ENCODE measurements at places on chromosomes 5 and 9.

DNA sequence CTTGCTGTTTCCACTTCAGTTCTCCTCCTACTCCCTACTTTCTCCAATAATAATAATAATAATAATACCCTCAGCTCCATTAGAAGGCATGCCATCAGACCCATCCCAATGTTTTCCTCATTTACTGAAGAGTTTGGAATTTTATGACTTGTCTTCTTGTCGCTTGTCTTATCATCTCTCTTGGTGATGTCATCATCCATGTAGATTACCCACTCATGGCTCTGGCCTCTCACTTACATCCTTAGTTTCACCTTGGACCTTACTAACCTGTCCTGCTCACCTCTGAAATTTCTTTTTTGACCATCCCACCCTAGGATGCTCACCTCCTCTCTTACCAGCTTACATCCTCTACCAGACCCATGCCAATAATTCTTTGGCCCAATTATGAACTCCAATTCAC is 329.3 kb downstream of the ACTL7B start:
- DNase-seq: no peak

- DNase-seq: no peak
These were observed 53.2 kb downstream of the FNBP1 start for GRCh38 chr9:129989740-129990139.

DNA sequence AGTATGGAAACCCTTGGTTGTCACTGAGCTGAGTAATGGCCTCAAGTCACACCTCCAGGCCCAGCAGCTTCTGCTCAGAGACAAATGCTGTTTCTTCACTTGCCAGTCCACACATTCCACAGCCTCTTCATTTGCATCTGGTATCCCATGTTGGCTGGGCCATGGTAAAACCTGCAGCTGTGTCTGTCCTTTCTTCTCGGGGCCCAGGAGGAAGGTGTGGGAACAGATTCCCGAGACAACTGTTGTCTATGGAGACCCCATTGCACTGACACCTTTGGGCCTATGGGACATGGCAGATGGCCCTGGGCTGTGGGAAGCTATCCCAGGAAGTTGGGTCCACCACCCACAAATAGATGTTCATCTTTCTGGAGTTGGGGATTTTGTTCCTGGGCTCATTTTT is 85.1 kb downstream of the MACROH2A1 start:
- DNase-seq: no peak

- DNase-seq: no peak
These were observed 214.7 kb upstream of the TLX3 start for GRCh38 chr5:171094356-171094755.

- no peak for DNase-seq
These were observed 16.1 kb upstream of the RAB14 start for GRCh38 chr9:121217609-121218292.

GRCh38 chr5:152864991-152865390 is 459.9 kb upstream of the NMUR2 start:
- DNase-seq: no peak

- DNase-seq: no peak
These were observed 118.4 kb upstream of the KCNN2 start for GRCh38 chr5:114243281-114243971.

GRCh38 chr5:98936948-98937715 is 8.3 kb upstream of the CHD1 start:
- DNase-seq: no peak

GRCh38 chr9:136264031-136264430 is 18.4 kb upstream of the QSOX2 start:
- no peak for DNase-seq

DNA sequence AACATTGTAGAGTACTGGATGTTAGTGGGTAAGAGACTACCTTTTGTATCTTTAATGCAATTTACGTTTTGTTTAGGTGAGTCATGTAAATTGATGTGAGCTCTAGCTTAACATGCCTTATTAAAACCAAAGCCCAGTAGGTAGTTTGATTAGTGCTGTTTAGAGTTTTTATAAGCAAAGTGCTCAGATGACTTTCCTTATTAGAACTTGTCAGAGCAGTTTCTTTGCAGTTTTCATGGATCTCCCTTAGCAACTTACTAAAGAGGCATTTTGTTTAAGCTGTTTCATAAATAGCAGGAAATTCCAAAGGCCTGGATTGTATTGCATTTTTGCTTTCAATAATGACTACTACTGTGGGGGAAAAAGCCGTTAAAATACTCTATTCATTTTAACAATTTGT is 14.5 kb downstream of the ZSWIM6 start:
- no peak for DNase-seq

DNA sequence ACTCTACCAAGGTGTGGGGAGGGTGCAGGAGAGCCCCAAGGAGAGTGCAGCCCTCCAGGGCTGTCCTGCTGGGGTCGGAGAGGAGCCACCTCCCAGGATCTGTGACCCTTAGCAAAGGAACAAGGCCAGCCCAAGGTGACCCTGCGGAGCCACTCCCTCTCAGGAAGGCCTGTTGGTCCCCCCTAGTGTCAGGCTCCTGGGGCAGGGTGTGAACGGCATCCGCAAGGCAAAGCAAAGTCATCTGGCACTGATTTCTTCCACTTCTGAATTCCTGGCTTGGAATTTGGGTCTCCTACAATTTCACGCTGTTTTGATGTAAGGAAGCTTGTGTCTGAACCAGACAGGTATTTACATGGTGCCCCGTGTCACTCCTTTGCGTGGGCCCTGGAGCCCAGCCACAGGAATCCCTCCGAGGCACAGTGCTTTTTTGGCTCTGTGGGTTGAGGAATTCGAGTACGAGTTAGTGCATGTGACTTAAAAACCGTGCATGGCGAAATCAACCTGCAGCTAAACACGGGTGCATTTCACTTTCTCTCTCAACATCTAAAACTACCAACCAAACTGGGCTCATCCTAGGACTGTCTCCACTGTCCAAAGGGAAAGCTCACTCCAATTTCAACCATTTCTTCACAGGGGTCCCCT is 24.5 kb upstream of the GFPT2 start:
- no peak for DNase-seq

DNA sequence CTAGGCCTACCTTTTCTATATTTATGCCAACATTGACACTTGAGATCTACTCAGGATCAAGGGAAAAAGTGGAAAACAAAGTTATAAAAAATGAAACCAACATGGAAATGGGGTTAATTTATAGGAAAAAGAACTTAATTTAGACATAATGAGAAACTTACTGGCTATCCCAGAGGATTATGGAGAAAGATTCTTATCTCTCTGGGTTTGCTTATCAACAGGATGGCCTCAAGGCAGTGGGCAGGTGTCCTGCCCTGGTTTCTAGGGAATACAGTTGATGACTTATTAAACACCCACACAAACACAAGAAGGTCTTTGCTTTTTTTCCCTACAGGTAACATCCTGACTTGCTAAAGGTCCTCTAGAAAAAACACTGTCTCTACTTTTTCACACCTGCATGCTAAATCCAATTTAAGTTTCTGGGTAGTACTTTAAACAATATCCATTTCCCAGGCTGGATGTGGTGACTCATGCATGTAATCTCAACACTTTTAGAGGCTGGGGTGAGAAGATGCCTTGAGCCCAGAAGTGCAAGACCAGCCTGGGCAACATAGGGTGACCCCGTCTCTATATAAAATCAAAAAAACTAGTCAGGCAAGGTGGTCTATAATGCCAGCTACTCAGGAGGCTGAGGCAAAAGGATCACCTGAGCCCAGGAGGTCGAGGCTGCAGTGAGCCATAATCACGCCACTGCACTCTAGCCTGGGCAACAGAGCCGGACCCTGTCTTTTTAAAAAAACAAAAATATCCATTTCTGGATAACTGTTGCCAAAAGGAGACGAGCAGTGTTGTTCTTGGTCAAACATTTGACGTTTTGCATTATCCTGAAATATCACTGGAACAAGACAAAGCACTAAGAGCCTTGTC is 6.6 kb upstream of the ZNF608 start:
- no peak for DNase-seq

- DNase-seq: peak; percentile 30
These were observed 1.3 kb downstream of the MAP3K1 start for GRCh38 chr5:56816546-56817081.

DNA sequence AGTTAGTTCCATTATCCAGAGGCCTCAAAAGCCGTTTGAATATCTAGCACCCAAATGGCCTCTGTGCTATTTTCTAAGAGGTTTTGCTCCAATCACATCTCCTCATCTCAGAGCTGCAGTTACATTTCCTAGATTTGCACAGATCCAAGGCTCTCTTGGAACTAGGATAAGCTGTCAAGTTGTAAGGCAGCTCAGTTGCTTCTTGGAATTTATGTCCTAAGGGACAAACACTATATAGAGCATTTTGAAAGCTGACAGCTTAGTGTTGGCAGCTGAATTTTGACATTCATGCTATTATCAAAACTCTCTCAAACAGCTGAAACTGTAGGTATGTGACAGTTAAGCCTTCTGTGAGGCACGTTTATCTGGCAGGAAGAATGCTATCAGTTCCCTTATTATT is 97.0 kb downstream of the MACIR start:
- DNase-seq: no peak

- no peak for DNase-seq
These were observed 94.3 kb downstream of the PRKACG start for GRCh38 chr9:68919661-68920060.

GRCh38 chr5:81045389-81045807 is 85.2 kb downstream of the RASGRF2 start:
- no peak for DNase-seq

- DNase-seq: no peak
These were observed 644 bp downstream of the NIM1K start for GRCh38 chr5:43192558-43193180.

DNA sequence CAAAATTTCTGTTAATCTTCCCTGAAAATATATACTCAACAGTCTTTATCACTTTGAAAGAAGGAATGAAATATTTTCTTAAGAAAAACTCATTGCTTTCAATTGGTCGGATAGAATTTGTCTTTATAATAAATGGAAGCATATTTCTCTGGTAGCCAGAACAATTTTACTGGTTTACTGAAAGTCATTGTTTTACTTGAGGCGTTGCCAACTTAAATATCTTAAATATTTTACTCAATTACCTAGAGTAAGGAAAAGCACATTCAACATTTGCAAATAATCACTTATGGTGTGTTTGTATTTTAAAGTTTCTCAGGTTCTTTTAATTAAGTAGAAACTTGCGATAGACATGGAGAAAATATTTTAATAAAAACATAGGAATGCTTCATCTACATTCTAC is 1181.7 kb downstream of the EFNA5 start:
- no peak for DNase-seq

GRCh38 chr5:102975457-102976182 is 144.3 kb downstream of the GIN1 start:
- no peak for DNase-seq

DNA sequence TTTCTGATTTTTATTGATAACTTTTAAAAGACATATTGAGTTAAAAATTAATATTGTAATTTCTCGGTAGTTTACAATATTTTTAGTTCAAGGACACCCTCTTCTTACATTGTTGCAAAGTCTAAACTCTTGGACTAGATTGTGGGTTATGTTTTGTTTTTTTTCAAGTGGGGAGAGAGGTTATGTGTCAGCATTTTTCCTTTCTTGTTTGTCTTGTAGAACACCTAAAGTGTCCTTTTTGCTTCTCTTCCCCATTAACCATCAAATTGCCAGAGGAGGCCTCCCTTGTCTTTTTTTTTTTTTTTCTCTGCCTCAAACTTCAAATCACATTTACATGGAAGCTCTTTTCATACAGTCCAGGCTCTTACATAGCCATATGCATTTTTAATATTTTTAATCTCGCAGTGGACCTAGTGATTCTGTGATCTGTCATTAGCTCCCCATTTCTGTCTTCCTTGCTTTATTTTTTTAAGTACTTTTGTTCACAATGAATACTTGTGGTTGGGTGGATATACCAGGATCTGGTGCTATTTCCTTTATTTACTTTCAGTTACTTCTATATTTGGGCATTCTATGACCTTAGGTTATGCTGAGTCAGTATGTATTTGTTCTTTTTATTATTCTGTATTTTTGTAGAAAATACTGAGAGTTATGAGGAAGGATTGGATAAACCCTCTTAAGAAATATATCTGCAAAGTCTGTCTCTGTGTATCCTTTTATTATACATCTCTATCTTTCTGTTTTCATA is 2280.6 kb upstream of the ACO1 start:
- no peak for DNase-seq

DNA sequence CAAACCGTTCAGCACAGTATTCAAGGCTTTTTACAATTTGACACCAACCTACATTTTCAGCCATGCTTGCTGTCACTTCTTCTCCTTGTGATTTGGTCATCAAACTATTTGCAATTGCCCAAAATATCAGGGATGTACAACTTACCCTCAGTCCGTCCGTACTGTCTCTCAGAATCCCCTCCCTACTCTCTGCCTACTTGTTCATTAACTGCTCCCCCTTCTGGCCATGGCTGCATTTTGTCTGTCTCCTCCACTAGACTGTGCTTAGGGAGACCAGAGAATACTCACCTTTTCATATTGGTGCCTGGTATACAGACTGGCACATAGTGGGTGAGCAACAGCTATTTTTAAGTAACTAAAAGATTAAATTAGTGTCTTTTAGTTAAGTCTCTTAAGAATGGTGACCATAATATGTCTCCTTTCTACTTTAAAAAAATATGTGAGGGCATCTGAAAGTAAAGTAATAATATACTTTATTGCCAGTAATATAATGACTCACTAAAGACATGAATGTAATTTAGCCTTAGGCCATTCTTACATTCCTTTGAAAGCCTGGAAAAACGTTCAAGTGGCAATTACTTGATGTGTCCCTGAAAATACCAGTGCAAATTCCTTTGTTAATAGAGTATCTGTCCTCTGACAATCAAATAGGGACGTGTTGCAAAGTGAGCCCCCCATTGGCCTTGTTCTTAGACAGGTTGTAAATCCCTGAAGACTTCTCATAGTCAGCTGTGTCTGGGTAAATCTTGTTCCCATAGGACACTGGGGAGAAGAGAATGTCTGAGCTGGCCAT is 27.8 kb downstream of the PRLR start:
- DNase-seq: no peak

- no peak for DNase-seq
These were observed 15.1 kb upstream of the PHF19 start for GRCh38 chr9:120891884-120892747.

DNA sequence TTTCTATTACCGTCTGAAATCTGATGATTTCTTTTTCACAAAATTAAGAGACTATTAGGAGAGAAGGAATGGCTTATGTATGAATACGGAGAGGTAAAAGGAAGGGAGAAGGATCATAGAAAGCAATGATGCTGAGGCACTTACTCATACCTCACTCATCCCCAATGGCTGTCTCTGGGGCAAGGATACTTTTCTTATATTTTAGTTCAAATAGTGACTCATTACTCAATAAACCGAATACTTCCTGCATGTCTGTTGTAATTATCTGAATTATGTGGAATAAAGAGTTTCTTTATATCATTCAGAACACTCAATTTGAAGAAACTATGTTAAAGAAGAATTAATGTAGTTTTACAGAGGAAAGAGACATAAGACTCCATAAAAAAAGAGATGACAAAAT is 284.5 kb upstream of the NUDT12 start:
- no peak for DNase-seq

GRCh38 chr5:150512368-150512747 is 4.4 kb downstream of the NDST1 start:
- no peak for DNase-seq

- no peak for DNase-seq
These were observed 130.8 kb upstream of the FAM120A start for GRCh38 chr9:93320591-93321219.
